ENCODE measurements at places on chromosomes 5 and 9.

DNA sequence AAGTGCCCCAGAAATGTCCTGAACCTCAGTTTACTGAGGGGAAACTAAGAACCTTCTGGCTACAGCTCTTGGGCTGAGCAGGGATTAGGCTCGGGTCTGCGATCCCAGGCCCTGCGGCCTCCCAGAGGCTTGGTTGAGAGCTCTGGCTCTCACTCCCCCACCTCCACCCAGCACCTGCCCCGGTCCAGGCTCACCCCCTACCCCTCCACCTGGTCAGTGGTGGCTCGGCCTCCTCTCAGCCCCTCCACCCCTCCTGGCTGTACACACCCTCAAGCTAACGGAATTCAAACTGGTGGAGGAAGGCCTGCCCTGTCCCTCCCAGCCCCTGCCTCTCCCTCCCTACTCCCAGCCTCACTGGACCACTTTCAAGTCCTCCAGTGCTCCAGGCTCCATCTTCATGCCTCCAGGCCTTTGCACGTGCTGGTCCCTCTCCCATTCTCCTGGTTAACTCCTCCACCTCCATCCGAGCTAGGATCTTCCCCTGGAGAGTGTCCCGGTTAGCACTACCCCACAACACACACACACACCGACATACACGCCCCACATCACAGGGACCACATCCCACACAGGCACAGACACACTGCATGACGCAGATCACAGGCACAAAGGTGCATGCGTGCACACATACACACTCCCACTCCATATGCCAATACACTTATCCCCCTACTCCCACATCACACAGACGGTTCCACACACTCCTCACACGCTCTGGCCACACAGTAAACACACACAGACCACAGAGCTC lies 130.9 kb downstream of the C9orf50 start:
- DNase-seq, result no peak

- no peak for DNase-seq
These were observed 1.4 kb downstream of the NSUN2 start for GRCh38 chr5:6631441-6631840.

DNA sequence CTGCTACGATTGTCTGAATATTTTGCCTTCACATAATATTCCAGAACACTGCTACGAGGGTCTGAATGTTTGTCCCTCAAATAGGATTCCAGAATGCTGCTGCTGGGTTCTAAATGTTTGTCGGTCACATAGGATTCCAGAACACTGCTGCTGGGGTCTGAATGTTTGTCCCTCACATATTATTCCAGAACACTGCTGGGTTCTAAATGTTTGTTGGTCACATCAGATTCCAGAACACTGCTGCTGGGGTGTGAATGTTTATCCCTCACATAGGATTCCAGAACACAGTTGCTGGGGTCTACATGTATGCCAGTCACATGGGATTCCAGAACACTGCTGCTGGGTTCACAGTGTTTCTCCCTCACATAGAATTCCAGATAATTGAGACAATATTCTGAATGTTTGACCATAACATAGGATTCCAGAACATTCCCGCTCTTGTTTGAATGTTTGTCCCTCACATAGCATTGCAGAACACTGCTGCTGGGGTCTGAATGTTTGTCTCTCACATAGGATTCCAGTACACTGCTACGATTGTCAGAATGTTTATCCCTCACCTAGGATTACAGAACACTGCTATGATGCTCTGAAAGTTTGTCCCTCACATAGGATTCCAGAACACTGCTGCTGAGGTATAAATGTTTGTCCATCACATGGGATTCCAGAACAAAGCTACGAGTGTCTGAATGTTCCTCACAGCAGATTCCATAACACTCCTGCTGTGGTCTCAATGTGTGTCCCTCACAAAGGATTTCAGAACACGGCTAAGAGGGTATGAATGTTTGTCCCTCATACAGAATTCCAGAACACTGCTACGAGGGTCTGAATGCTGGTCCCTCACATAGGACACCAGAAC lies 201.8 kb downstream of the FOXD4L6 start:
- DNase-seq, result no peak

DNA sequence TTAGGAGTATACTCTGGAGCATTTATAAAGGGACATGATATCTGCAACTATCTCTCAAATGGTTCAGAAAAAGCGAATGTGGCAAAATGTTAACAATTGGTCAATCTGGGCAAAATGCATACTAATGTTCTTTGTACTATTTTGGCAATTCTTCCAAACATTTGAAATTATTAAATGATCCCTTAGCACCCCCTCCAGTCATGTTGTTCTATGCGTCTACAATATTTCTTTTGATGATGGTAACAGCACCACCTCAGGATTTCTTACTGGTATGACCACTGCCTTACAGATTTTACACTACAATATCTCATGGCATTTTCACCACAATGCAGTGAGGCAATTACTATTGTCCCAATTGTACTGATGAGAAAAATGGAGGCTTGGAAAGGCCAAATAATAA lies 52.9 kb upstream of the TRIO start:
- DNase-seq, result no peak

GRCh38 chr9:99851500-99851822 lies 29.8 kb downstream of the NR4A3 start:
- DNase-seq, result no peak

DNA sequence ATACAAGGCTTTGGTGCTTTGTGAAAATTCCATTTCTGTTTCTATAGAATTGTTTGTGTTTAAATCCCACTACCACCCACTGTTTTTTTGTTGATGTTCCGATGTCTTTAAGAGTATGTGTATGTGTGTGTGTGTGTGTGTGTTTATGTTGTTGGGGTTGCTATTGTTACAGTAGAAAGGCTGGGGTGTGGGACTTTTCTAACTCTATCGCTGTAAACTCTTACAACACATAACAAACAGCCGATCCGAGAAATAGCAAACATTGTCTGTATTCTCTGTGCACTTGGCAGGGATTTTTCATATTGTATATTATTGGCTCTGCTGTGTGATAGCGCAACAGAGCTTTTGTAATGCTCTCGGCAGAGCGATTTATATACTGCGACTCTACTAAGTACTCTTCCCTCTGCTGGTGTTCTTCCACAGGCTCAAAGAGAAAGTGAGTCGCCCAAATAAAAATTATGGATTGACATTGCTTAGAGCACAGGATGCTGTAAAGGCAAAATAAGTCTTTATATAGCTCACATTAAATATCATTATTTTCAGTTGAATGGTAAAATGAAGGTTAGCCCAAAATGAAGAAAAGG lies 492.2 kb upstream of the ARRDC3 start:
- no peak for DNase-seq

GRCh38 chr9:136225748-136226679 lies 19.6 kb downstream of the QSOX2 start:
- peak; percentile 58 for DNase-seq

- DNase-seq, result peak; percentile 50
These were observed 54.1 kb downstream of the DUSP1 start for GRCh38 chr5:172716796-172717313.

- no peak for DNase-seq
These were observed 401.1 kb upstream of the RGMB start for GRCh38 chr5:98372351-98372750.

DNA sequence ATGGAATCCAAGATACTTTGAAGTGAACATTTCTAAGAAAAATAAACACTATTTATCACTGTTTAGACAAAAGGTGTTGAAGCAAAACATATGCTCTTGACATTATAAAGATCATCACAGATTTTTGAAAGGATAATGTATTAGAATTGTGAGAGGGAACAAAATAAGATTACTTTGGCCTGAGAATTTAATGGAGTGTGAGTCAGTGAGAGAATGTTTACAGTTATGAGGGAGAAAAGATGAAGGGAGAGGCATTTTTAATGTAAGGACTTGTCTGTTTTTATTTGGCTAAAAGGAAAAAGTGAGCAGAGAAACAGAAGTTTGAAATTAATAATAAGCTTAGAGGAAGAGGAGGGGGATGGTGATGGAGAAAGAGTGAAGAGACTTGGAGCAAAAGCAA lies 1010.1 kb downstream of the EFNA5 start:
- DNase-seq, result no peak

DNA sequence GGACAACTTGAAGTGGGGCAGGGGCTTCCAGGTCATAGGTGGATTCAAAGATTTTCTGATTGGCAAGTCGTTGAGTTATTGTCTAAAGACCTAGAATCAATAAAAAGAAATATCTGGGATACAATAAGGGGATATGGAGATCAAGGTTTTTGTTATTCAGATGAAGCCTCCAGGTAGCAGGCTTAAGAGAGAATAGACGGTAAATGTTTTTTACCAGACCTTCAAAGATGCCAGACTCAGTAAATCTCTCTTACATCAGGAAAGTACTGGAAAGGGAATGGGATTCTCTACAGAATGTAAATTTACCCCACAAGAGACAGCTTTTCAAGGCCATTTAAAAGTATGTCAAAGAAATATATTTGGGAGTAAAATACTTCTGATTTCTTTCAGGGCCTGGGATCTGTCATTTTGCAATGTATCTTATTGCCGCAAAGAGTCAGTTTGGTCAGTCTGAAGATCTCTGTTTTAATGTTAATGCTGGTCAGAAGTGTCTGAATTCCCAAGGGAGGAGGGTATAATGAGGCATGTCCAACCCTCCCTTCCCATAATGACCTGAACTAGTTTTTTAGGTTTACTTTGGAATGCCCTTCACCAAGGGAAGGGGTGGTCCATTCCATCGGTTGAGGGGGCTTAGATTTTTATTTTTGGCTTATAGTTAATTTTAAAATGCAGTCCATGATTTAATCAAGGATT lies 13.6 kb upstream of the LYSMD3 start:
- no peak for DNase-seq

DNA sequence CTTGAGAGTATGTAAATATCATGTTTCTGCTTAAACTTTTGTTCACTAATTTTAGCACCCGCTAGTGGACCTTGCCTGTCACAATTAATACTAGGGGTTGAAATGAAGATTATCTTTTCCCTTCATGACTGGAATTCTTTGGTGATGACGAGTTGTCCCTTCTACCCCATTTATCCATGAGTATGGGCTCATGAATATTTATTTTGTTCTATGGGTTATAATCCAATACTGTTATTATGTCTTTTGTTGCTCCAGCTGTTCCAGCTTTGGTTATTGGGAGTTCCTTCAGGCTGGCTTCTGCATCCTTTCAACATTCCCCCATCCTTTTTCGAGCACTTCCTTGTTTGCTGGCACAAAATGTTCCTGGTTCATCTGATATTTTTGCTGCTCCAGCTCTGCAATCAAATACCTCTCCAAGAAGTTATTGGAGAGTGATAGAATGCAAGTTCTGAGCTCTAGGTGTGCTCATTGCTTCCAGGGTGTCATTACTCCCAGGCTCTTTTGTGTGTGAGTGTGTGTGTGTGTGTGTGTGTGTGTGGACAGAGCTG lies 19.7 kb upstream of the ARHGEF28 start:
- DNase-seq, result no peak

- DNase-seq, result no peak
These were observed 215.6 kb downstream of the PIK3R1 start for GRCh38 chr5:68431186-68431585.

DNA sequence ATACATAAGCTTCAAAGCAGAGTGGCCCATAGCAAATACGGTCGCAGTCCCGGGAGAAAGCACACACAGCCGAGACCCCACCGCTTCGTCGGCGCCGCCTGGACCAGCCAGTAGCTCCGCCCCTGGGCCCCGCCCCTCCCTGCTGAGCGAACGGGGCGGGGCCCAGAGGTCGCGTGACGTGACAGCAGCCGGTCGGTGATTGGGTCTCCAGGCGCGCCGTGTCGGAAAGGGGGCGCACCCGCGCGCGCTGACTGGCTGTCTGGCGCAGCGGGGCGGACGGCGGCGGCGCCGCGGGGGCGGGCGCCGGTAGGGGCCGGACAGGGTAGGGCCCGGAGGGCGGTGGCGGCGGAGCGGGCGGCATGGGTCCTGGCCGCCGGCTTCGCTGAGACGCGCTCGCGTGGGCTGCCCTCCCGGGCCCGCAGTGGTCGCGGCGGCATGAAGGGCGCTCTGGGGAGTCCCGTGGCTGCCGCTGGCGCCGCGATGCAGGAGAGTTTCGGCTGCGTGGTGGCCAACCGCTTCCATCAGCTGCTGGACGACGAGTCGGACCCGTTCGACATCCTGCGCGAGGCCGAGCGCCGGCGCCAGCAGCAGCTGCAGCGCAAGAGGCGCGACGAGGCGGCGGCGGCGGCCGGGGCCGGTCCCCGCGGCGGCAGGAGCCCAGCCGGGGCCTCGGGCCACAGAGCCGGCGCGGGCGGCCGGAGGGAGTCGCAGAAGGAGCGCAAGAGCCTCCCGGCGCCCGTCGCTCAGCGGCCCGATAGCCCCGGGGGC lies at the start of gene HABP4:
Gene HABP4, plus strand, starts transcription at position 325 of the 768 bp plus-strand sequence. Its CDS starts 111 bp downstream, at position 436.
- DNase-seq, result peak; percentile 93
